Stimulated activated CD4-positive, alpha-beta T cell treated with anti-CD3 and anti-CD28 coated beads, Interleukin-1b, Interleukin-23, amount 100 ng/mL, for 24 hours (primary cell): ENCODE measurements at places on chromosomes 7 and 10.

GRCh38 chr10:13631594-13631993 is 44.8 kb downstream of the PRPF18 start:
- DNase-seq, result no peak

- no peak for DNase-seq
Observed at GRCh38 chr7:29598613-29599012, 35.0 kb downstream of the PRR15 start.

GRCh38 chr7:78212476-78213060 is 414.0 kb downstream of the PHTF2 start:
- DNase-seq, result no peak

DNA sequence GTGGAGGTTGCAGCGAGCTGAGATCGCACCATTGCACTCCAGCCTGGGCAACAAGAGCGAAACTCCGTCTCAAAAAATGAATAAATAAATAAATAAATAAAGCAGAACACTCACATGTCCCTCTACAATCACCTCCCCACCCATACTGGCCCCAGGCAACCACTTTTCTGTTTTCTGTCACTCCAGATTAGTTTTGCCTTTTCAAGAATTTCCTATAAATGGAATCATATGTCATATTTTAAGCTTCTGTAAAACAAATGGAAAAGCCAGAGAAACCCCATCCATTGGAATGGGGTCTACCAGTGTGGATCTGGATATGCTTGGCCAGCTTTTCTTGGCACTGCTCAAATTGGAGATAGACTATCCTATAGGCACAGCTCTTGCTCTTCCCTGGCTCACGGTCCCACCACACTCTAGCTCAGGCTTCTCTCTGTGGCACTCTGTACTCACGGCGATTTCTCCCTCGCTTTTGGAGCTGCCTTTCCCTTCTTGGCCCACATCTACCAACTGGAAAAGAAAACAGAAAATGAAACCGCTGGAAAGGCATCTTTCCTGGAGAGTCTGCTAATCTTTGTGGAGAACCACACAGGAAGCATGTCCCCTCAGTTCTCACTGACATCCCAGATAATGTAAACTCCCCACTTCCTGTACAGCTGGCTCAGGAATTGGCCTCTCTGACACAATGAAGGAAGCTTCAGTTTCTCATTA is 210.1 kb downstream of the JCAD start:
- DNase-seq, result no peak

DNA sequence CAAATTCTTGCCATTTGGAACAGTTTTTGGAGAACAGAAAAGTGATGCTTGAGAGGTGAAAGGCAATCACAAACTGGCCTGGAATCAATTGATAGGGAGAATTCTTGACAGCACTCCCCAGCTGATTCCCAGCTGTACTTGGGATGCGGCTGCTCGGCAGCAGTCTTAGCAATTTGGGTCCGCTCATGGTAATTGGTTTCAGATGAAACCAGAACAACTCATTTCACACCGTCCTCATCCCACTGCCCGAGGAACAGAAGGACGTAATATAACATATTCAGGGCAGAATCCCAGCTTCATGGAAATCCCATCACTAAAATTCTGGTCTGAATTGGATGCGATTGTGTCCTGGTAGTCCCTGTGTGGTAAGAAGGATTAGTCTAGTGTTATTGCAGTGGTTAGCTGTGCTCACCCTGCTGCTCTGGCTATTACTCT is 223.3 kb upstream of the FERD3L start:
- no peak for DNase-seq

- no peak for DNase-seq
Observed at GRCh38 chr7:155459700-155460461, 2.0 kb downstream of the EN2 start.

- no peak for DNase-seq
Observed at GRCh38 chr7:2542916-2543871, 12.1 kb downstream of the BRAT1 start.

DNA sequence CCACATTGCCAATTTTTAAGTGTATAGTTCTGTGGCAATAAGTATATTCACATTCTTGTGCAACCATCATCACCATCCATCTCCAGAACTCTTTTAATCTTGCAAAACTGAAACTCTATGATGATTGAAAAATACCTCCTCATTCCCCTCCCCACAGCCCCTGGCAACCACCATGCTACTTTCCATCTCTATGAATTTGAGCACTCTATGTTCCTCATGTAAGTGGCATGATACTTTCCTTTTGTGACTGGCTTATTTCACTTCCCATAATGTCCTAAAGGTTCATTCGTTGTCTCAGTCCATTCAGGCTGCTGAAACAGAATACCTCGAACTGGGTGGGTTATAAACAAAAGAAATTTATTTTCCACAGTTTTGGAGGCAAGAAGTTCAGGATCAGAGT is 23.4 kb upstream of the EGR2 start:
- no peak for DNase-seq

DNA sequence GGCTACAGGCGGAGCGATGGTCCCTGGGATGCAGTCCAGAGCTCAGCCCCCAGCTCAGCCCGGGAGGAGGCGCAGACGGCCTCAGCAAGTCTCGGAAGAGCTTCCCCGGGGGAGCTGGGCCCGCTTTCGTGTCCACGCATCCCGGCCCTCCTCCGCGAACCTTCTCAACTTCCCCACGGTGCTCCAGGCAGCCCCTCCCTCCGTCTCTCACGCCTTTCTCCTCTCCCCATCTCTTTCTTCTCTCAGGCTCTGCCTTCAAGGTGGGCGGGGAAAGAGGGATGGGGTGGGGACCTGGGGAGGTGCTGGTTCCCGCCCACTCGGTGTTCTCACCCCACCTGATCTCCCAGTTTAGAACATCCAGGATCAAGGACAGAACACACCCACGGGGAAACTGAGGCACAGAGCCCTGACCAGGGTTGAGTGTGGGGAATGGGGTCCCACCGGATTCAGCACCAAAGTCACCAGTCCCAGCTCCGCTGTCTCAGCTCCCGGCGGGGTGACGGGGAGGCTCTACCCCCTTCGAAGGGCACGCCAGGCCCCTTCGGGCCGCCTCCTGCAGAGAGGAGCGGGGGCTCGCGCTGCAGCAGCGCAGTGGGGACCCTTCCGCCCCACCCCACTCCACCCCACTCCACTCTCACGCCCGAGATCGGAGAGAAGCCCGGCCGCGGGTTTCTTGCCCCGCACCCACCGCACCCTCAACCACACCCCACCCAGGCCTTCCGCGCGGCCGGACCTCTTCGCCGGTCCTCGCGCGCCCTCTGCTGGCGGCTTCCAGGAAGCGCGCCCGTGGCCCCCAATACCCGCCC is 18.2 kb downstream of the POLL start:
- peak; percentile 66 for DNase-seq

GRCh38 chr10:42482411-42482810 is 156.0 kb downstream of the ZNF33B start:
- no peak for DNase-seq
